Heart left ventricle (tissue), 16 donors: ENCODE measurements at places on chromosomes 13 and 19. TPM values are rescaled to one million over a fixed set of nuclear protein-coding genes. Genes with fewer than 3 reads are reported as not detected.

The ZNF20 gene
- 1.5 TPM for total RNA-seq

The DMAC2 gene
- total RNA-seq: 126 TPM

The ACER1 gene
- total RNA-seq: not detected

The TNFSF13B gene
- total RNA-seq: 1.0 TPM

The MAB21L1 gene
- 0.99 TPM for total RNA-seq

The ANGPTL8 gene
- not detected for total RNA-seq

The APC2 gene
- 0.07 TPM for total RNA-seq

The QPCTL gene
- 5.5 TPM for total RNA-seq

The APOC4 gene
- not detected for total RNA-seq

The RFC3 gene
- total RNA-seq: 5.8 TPM

The SSC5D gene
- total RNA-seq: 1.00 TPM

The ZNF358 gene
- total RNA-seq: 128 TPM

The FCAR gene
- total RNA-seq: 0.26 TPM

The RPL13A gene
- 1,261 TPM for total RNA-seq

The PSPN gene
- total RNA-seq: 0.67 TPM

The SLC27A1 gene
- total RNA-seq: 62.5 TPM

The CRLF1 gene
- total RNA-seq: 12.1 TPM

The NCR1 gene
- not detected for total RNA-seq

The FUT6 gene
- total RNA-seq: not detected

The CD37 gene
- 21.2 TPM for total RNA-seq

The GRWD1 gene
- total RNA-seq: 23.0 TPM

The KLK12 gene
- not detected for total RNA-seq

The CPB2 gene
- not detected for total RNA-seq

The GPR18 gene
- 0.34 TPM for total RNA-seq
